Right lung (tissue), 10 donors: ENCODE measurements at places on chromosomes 1 and 21. TPM values are rescaled to one million over a fixed set of nuclear protein-coding genes. Genes with fewer than 3 reads are reported as not detected.

DNA sequence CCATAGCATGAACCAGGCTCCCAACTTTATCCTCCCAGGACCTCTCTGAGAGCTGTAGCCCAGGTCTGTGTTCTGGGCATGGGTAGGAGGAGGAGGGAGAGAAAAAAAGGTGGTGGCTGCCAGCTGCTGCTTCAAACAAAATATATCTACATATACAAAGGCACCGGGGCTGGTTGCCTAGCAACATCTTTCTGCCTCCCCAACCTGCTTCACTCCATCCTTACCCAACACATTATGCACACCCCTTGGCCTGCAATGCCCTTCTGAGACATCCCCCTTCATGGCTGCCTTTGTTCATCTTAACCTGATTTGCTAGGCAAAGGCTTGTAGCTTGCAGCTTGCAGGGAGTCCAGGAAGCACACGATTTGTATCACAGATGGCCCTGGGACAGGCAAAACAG, 27.2 kb upstream of the ATP1A1 start:
- no peak for DNase-seq

DNA sequence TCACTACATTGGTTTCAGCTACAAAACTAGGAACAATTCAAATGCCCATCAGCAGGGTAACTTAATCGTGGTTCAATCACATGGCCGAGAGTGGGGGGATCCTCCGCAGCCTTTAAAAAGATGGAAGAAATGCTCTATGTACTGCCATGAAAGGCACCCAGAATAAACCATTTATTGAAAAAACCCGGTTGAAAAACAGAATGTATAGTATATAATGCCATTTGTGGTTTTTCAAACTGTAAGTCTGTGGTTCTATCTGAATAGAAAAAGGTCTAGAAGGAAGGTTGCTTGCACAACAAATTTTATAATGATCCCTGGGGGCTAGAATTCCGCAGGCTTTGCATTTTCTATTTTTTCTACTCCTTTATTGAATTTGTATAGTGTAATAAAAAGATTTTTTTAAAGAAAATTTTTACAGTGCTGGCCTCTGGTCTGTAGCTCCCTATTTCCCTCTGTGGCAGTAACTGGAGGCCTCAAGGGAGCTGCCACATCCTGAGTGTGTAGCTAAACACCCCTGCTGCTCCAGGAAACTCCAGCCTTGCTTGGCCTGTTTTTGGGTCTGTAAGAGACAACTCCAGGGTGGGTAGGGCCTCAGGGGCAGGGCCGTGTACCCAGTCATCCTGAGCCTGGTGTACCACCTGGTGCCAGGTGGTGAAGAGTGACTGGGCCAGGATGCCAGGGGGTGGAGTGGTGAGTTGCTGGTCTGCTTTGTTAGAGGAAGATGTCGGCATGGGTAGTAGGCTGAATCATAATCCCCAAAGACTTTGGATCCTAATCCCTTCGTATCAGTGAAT, 51.5 kb upstream of the EPS8L3 start:
- no peak for DNase-seq

DNA sequence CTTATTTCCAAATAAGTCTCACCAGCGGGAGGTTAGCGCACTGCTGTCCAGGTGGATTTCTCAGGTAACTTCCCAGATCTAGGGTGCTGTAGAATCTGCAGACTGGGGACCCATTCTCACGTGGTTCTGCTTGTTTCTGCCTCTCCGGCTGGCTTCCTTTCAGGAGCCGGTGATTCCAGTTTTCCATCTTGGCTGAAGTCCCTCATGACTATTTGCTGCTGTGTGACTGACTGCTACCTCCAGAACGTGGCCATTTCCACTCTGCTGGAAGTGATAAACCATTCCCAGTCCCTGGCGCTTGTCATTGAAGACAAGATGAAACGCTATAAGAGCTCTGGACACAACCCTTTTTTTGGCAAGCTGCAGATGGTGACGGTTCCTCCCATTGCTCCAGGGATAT, 76.0 kb downstream of the DOP1B start:
- no peak for DNase-seq

DNA sequence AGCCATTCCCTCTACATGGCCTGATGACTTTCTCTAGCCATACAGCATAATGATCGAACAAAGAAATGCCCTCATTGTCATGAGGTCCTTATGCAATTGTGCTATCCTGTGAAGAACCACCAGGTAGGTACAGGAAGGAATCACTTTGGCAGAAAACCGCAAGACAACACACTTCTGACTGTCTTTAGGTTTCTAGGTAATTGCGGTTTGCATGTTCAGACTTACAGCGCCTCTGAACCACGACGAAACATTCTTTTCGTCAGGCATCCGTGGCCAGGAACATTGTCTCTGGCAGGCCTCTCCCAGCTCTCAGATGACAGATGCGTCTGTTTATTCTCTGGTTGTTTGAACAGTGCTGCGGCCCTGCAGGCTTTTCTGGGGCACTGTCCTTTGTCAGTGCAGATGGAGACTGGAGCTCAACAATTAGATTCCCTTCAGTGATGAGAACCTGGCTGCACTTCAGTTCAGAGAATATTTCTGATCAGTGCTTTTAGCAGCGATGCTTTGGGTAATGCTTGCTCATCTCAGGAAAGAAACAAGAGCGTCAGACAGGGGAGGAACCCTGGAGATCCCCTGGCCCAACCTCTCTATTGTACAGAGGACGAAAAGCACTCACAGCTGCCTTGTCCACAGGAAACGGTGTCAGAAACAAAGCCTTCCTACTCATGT, 63.4 kb downstream of the B3GALT5 start:
- peak; percentile 6 for DNase-seq

DNA sequence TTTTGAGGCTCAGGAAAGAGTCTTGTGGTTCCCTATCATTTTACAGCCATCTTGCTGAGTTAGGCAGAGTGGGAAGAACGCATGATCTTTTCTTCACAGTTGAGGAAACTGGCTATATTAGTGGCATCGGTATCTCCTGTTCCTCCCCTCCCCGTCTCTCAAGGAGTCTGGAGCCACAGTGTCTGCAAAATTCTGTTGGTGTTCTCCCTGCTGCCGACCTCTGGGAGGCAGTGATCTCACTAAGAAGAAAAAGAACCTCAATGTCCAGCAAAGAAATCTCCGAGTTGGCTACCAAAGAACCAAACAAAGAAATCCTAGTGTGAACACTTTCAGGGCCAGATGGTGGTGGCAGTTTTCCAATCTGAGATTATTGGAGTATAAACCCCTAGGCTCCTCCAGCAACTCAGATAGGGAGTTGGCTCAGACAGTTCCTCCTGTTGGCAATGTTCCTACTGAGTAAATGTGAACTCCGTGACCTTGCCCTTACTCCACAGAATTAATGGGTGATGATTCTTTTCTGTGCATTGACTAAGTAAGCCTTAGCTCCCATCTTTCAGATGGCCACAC, 41.2 kb downstream of the PRAMEF20 start:
- DNase-seq = no peak

- no peak for DNase-seq
These were observed 6.0 kb upstream of the TUT4 start for GRCh38 chr1:52558941-52559340.

MYOCOS gene
- polyA plus RNA-seq = 0.13 TPM

NVL gene
- 44.5 TPM for polyA plus RNA-seq
